Stimulated activated naive CD4-positive, alpha-beta T cell treated with Interleukin-2 at 50 U/mL for 16 hours (primary cell): ENCODE measurements at places on chromosomes 11 and 22.

DNA sequence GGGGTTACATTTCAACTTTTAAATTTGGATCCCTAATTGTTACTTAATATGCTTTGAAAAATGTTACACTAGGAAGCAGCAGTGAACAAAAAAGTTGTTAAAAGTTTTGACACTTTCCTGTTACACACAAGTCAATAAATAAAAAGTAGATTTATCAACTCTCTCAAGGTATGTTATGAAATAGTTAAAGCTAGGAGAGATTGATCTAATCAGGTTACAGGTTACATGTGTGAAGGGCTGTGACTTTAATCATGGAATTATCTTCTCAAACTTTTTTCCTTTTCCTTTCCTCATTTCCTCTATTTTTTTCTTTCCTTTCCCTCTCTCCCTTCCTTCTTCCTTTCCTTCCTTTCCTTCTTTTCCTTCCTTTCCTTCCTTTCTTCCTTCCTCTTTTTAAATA is 77.0 kb upstream of the RAB38 start:
- no peak for DNase-seq

DNA sequence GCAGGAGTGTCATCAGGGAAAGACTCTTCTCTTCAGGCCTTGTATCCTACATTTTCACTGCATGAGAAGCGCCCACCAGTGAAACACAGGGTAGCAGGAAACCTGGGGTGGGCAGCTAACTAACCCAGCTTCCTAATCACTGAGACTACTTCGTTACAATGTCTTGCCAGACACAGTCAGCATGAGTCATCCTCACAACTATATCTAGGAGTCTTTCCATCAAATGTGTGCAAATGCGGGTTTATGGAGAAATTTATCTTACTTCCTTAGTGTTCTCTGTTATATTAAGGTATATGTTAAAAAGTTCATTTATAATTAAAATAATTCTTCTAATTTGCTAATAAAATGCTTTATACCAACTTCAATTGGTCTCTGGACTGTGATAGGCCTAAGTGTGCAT is 79.9 kb upstream of the RAB1B start:
- DNase-seq, result no peak

DNA sequence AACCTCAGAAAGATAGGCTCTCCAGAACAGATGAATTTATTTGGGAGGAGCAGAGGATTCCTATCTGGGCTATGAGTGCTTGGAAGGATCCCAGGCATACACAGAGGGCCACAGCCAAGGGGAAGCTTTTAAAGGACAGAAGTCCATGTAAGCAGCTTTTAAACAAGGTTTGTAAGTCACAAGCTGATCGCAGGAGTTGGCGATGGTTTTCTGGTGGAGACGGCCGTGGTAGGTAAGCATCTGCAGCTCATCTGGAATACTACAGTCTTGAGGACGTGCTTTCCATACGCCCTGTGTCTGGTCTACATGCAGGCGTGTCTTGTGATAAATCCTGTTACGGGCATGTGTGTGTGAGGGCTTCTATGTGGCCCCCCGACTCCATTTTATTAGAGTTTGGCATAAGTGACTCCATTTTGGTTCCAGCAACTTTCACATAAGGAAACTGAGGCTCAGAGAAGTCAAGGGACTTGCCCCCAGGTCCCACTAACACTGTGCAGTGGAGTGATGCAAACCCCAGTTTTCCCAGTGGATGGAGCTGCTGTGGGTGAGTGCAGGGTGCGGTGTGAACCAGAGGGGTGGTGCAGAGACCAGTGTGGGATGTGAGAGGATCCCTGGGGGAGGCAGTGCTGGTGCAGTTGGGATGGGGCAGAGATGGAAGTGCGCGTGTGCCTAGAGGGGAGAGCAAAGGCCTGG is 11.8 kb upstream of the ACY3 start:
- DNase-seq, result no peak

GRCh38 chr11:58494101-58494500 is 13.8 kb downstream of the OR5B21 start:
- DNase-seq, result no peak

- DNase-seq, result no peak
These were observed 16.3 kb upstream of the OR56B1 start for GRCh38 chr11:5719703-5720495.
